T1000 (cell line): ENCODE measurements at places on chromosomes 11 and 22.

- DNase-seq: no peak
Observed at GRCh38 chr22:43002202-43002586, 12.8 kb downstream of the PACSIN2 start.

DNA sequence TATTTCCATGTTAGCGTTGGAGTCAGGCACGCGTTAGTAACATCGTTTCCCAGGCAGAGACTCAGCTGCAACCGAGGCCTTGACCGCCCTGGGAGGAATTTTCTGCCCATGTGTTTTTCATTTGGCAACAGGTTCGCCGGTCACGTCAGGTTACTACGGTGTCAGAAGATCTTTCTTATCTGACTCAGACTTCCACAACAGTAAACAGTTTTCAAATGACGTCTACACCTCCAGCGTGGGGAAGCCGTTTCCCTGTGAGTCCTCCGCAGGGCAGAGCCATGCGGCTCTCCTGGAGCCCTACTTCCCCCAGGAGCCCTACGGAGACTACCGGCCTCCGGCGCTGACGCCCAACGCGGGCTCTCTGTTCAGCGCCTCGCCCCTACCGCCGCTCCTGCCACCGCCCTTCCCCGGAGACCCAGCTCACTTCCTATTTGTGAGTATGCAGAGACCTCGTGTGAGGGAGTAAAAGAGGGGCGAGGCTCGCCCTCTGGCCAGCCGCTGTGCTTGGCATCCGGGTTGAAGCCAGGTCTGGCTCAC is 14.3 kb upstream of the POU2AF3 start:
- DNase-seq: no peak

DNA sequence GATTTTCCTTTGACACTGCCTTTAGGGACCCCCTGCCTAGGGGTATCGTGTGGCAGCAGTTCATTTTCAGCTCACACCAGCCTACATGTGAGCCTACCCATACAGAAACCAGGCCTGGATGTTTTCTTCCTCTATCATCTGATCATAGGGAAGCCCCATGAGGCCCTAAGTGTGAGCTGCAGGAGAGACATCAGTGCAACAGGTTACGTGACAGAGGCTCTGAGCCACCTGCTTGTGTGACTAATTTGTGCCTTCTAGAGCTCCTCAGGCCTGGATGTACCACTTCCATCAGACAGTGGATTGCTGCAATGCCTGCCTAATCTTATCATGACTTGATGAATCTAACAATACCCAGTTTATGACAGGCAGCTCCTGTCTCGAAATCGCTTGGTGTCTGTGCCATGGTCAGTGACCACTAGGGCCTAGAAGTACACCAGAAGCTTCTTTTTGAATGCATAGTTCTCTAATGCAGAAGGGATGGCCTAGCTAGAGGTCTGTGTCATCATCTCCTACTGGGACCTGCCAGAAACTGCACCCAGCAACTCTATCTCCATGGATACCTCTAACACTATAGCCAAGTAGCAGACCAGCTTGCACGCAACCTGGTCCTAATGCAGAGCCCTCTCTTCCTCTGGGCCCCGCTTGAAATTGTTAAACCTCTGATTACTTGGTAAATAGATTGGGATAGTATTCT is 109.7 kb upstream of the CLPB start:
- DNase-seq: no peak

DNA sequence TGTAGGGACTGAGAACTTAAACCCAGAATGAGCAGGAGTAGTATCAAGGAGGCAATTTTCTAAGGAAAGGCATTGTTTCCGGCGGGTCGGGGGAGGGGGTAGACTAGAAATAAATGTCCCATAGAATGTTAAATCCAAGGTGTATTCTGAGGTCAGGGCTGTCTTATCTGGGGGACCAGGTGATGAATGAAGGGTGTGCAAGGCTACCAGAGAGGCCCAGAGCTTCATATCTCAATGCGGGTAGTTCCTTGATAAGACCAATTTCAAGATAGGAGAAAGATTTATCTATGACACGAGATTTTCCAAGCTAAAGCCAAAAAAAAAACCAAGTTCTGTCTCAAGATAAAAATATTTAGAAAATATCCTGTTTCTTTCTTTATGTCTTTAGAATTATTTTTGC is 8.3 kb upstream of the RCE1 start:
- no peak for DNase-seq

GRCh38 chr11:46679241-46680163 is 20.9 kb downstream of the ARHGAP1 start:
- DNase-seq: no peak

GRCh38 chr11:62444835-62445234 is 26.0 kb downstream of the SCGB1A1 start:
- DNase-seq: no peak

GRCh38 chr11:40293655-40294348 is 1165.7 kb downstream of the LRRC4C start:
- peak; percentile 67 for DNase-seq

DNA sequence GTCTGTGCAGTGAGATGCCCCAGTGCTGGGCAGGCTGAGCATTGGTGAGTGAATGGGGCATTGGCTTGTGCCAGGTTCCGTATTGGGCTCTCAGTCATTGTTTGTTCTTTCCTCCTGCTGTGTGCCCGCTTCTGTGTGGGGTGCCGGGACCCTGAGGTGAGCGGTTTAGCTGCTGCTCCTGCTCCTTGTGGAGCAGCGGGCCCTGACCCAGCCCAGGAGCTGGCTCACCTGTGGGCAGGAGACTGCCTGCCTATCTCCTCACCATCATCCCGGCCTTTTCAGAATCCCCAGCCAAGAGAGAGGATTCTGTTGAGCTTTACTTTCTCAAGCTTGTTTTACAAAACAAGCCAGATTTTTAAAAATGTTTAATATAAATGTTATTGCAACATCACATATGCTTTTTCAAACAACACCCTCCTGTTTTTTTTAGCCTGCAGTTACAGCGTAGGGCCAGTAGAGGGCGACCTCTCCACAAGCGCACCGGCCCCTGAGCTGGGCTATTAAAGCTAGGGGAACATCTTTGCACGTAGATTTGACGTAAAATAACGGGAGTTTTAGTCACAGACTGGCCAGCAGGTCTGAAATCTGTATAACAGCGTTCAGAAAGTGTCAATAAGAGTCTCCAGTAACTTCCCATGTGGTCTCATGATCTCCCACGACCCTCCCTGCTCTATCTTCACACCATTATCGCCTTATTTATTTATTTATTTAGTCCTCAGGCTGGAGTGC is 25.1 kb upstream of the RELT start:
- DNase-seq: peak; percentile 56

DNA sequence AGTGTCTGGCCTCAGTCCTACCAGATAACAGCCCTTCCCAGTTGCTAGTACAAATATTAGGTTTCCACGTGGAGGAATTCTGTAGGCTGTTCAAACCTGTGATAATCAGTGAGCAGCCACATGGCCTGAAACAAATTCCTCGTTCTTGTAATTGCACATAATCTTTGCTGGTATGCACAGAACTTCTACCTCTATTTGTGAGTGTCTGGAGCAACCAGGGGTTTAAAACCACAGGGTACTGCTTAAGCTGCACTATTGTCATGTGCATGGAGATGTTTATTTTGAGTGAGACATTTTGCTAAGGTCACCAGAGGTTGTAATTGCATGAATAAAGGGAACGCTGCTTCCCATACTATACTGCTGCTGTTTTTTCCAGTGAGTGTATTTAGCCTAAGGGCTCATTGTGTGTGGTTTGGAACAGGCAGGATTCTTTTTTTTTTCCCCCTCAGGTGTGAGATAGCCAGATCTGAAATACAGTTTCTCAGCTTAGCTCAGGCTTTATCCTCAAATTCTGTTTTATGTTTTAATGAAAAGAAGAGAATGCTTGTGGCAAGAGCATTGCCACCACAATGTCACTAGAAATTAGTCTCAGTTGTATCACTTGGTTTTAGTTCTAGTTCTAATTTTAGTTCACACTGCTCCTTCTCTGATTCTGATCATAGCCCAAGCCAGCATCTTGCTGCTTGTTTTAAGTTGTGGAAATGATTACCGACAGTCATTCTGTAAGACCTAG is 60.5 kb downstream of the CYB5R2 start:
- DNase-seq: no peak

DNA sequence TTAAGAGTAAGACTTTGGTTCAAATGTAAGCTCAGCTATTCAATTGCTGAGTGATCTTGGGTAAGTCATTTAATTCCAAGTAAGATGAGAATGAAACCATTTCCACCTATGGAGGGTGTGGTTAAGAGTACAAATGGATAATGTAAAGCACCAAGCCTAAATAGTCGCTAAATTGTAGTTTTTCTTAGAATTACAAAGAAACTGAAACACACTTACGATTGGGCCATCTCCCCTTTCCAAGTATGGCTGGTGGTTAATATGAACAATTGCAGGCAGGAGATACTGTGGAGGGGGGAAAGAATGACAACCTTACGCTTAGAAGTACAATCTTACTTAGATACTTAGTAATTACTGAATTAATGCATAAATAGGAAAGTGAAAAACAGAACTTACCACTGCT is 8.2 kb downstream of the DDX17 start:
- DNase-seq: no peak

DNA sequence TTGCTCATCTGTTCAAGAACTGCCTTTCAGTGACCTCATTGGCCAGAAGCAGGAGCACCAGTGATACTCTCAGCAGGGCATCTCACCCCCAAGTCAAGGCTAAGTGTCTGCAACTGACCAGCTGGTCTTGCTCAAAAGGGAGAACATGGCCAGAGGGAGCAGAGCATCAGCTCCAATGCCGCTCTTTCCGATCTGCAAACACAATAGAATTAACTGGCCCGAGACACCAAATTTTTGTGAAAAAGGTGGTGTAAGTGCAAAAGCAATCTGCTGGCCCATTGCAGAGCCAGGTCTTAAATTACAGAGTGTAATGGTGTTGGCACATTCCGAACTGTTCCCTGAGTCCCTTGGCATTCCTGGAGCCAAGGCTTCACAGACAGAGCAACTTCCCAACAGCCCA is 97.0 kb downstream of the PKNOX2 start:
- no peak for DNase-seq

DNA sequence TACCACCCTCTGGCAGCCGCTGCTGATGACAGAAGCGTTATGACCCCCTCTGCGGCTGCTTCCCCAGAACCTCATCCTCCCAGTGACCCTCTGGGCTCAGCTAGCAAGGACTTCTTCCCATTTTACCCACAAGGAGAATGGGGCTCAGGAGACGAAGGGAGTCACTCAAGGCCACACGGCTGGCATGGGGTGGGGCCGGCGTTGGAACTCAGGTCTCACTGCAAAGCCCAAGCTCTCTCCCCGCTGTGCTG is 16.8 kb upstream of the SUN2 start:
- DNase-seq: no peak

DNA sequence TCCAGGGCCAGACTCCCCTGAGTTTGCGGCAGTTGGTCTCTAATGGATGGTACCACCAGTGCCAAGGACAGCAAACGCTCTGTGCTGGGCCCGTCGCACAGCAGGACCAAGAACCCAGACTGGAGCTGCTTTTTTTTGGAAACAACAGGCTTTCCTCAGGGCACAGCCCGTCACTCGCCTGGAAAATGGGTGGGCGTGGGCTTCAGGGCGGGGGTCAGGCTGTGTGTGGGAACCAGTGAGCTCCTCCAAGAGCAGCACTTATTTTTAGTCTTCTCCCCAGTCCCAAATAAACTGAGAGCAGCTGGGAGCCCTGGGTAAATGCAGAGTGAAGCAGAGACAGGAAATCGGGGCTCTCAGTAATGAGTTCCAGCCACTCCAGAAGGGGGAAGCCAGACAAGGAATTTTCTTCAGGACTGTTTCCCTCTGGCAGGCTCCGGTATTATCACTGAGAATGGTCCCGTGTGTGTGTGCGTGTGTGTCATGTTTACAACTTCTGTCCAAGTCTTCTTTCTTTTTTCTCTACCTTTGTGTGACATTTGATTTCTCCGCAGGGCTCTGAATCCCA is 63.0 kb downstream of the PPFIBP2 start:
- no peak for DNase-seq

GRCh38 chr11:17157761-17158160 is 50.0 kb downstream of the PIK3C2A start:
- no peak for DNase-seq

DNA sequence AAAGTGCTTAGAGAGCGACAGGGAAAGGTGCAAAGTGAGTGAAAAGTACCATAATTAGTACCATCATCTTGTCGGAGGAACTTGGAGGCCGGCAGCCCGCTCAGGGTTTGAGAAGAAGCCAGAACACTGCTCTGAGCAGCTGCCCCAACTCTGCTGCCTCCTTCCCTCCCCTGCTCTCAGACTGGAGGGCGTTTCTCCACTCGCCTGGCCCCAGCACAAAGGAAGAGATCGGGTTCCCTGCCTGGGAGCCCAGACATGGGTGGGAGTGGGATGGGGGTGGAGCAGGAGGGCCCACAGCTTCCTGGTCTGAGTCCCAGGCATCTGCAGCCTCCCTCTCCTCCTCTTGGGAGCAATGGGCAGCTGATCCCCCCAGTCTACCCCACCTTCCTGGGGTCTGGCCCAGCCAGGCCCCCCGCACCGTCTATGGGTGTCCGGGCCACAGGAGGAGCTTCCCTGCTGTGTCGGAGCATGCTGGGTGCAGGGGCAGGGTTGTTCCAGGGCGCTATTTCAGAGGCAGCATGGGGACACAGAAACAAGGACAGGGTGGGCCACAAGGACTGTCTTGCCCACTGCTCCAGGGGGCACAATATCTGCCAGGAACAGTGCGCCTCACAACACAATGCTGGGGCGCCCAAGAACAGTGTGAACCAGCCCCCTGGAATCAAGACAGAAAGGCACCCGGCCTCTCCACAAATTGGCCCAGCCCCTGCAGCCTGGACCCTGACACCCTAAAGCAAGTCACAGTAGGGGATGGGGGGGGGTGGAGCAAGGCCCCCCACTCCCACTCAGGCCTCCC is 4.8 kb downstream of the LIF start:
- DNase-seq: no peak

GRCh38 chr11:99098751-99099150 is 78.0 kb downstream of the CNTN5 start:
- no peak for DNase-seq

DNA sequence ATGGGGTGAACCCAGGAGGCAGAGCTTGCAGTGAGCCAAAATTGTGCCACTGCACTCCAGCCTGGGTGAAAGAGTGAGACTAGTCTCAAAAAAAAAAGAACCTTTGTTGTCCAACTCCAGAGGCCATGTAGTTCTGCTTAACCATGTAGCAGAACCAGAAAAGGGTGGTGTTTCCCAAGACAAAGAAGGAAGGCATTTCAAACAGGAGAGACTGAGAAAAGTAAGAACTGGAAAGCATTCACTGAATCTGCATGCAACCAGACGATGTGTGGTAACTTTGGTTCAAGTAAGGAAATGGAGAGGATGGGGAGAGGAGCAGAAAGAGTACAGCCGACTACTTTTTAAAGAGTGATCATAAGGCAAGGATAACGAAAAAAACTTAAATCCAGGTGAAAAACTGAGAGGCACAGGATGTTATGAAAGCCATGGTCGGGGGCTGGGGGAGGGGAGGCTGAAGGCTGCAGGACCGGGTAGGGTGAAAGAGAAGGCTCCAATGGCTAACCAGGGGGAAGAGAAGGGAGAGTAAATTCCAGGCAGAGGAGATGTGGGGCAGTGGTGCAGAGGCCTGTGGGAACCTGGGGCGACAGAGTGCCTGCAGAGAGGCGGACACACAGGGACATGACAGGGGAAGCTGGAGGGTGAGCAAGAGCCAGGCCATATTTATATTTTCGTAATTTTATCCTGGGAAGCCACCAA is 48.8 kb downstream of the MAPK1 start:
- no peak for DNase-seq
